ENCODE measurements at places on chromosomes 2 and 18.
A peak's percentile ranks its signal among the peaks of the same experiment; 100 is the strongest.

DNA sequence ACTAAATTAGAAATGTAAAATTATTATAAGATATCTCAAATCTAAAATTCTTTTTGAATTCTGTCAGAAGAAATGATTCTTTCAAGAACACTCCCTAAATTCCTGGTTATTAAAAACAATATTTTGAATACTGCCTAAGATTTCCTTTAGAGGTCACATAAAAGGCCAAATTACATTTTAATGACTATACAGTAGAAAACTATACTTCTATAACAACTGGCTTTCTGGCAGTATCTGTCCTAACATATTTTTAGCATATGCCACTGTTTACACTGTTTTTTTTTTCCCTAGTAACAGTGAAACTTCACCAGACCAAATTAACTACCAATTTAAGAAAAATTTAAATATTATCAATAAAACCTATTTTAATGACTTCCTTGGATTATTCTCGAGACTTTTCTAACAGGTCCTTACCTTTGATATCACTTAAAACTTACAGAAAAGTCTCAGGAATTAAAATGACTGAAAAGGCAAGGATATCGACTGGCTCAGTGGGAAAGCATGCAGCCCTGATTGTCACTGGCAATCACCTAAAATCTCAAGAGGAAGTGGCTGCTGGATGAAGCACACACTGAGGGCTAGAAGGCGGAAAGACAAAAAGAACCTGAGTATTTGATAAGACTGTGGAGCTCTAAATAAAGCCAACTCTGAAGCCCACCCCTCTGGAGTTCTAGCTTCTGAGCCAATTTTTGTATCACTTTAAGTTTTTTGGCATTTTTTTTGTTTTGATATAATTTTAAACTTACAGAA, 59.6 kb downstream of the SPIRE1 start:
- peak; percentile 52 for DNase-seq

DNA sequence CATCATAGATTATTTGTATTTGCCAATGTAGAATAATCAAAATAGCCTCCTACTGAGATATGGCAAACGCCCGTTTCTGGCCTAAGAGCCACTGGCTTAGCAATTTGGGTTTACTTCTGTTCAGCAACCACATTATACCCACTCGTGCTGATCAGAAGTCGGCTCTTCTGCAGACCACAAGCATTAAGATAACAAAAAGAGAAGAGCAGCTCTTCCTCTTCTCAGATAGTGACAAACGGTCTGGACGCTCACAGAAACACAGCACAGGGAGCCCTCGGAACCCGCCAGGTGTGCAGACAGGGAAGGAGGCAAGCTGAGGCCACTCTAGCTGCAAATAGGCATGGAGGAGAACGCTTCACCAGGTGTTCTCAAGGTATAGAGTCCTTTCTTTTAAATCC, 164.0 kb downstream of the HDAC4 start:
- DNase-seq, result no peak

DNA sequence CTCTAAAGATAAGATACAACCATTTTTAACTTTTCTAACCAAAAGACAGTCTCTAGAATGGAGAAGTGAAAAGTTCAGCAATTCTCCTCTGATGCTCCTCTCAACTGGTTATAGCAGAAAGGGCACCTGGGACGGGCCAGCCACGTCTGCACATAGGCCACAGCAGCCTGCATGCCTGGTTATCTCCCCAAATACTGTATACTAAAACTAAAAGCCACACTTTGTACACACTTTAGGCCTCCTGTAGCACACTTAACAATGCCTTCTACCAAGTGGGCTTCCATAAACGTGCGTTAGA, 179.1 kb downstream of the ANKRD44 start:
- no peak for DNase-seq

DNA sequence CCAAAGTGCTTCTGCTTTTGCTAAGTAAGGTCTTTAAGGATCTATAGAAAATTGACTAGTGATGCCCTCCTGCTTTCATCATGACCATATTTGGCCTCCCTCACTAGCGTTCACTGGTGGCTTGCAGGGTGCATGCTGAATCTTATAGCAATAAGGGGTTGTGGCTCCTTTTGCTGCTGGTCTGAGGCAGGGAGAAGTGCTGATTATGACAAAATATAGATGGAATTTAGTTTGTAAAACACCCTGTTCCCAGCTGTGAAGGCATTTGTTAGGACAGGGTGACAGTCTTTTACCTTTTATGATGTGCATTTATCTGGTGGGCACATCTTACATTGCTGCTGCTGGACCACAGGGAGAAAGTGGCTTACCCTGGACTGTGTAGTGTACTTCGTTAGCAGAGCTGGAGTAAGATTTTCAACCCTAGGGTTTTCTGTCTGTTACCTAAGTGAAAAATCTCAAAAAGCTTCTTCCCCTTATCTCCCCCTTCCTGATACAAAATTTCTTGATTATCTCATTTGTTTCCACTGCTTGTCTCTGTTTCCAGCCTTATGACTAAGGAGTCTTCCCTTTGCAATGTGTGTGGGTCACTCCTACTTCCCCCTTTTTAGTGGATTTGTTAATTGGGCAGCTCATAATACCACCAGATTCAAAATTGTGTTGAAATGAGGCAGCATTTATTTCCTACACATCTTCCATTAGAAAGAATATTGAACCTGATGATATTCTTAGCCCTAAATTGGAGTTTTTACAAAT, 21.2 kb upstream of the RPL37A start:
- DNase-seq, result no peak

GRCh38 chr2:163552758-163553157, 183.1 kb downstream of the FIGN start:
- no peak for DNase-seq

DNA sequence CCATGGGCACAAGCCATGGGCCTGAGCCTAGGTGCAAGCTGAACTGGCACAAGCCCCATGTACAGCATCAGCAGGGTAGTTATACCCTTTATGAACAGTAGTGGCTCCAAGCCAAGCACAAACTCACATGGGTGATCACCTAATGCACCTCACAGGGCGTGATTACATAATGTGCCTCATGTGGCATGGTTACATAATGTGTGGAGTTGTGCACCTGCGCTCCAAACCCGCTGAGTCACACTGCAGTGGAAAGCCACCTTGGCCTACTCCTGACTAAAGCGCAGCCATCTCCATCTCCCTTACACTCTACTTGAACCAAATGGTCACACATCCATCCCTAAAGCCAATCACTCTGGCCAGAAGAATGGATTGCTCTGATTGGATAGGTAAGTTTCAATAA, 279.7 kb downstream of the MBD2 start:
- DNase-seq, result no peak

- DNase-seq, result no peak
These were observed 455.1 kb upstream of the HS6ST1 start for GRCh38 chr2:128773641-128774319.

DNA sequence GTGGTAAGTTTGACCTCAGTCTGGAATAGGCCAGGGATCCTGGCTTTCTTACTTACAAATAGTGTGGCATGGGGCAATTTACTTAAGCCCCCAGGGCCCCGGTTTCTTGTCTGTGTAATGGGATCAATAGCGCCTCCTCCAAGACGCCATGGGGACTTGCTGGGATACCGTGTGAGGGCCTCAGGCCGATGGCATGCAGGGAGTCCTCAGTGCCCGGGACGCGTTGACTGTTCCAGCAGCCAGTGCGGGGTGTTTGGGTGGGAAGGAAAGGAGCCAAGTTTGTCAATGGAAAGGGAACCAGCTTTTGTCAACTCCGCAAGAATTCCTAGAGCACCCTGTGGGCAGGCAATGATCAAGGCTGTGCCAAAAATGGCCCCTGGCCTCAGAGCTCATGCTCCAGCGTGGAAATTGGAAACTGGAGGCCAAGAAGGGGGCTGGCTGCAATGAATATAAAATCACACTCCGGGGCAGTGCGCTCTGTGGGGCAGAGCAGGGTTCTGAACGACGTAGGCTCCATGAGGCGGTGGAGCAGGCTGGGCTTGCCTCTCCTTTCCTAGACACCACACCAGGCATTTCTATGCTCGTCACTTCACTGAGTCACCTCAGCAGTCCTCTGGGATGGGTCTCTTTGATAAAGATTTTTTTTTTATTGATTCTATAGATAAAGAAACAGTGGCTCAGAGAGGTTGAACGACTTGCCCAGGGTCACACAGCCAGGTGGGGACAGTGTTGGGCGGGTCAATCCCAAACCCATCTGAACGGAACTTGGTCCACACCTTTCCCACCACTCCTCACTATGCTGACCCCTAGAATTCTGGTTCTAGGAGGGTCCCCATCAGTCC, 56.7 kb upstream of the ASAP2 start:
- no peak for DNase-seq
